Lung (tissue), 17 donors: ENCODE measurements at places on chromosomes 7 and 10.

- no peak for DNase-seq
Measured at GRCh38 chr10:19491166-19491565, 325.1 kb upstream of the PLXDC2 start.

DNA sequence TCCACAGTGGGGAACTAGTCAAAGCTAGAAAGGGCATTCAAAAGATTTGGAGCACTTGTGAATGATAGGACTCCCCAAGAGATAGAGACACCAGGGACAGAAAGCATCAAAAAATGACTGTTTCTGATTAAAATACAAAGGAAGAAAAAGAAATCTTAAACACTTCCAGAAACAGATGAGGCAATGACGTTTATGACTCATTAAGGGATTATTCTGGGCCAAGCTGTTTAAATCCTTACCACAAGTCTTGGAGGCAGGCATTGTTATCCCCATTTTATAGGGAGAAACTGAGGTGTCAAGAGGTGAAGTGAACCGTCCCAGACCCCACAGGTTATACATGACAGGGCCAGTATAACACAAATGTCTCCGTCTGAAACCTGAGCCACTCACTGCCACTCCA, 68.3 kb upstream of the AMPH start:
- DNase-seq = no peak

DNA sequence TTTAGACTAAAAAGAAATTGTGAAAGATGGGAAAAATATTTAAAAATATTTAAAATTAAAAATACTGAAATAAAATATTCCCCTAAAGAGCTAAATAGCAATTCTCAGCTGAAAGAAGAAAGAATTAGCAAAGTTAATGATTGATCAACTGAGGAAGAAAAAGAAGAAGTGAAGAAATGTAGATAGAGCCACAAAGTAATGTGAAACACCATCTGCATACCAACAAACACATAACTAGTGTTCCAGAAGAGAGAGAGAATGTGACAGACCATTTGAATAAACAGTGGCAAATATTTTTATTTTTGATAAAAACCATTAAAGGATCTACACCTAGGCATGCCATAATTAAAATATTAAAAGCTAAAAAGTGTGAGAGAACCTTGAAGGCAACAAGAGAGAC, 784.5 kb upstream of the ZWINT start:
- DNase-seq = no peak

DNA sequence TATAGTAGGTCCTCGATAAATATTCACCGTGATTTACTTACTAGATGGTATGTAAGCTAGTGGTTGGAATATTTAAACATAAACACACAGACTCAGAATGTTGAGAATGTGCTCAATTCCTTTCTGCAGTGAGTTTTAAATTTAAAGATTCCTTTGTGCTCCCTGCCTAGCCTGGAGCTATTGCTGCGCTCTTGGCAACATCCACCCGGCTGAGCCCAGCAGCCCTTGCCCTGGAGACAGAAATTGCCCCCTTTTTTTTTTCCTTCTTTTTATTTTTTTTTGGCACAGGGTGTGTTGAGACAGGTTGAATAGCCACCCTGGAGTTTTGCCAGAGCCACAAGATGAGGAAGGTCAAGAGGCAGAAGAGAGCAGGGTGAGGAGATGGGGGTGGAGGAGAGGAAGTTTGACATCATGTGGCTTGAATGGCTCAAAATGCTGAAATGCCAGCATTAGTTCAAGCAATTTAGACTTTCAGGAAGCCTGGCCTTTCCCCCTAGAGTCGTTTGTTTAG, 180.8 kb downstream of the PRKCQ start:
- DNase-seq = peak; percentile 46

DNA sequence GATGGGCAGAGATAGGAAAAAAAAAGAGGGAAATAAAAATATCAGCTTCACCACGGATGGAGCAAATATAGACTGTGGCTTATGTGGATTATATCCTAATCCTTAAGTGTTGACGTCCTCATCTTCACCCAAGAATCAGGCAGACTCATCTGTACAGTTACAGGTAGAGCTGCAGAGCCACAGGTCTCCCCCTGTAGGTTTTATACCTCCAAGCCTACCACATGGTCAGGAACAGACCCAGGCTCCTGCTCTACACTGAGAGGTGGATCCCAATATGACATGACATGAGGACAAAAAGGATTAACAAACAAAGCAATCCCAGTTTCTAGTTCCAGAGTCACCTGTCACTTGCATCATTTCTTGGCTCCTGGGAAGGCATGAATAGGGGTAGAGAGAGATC, 400.8 kb downstream of the SEMA3D start:
- no peak for DNase-seq

- no peak for DNase-seq
Measured at GRCh38 chr10:8986975-8987374, 932.5 kb downstream of the GATA3 start.

DNA sequence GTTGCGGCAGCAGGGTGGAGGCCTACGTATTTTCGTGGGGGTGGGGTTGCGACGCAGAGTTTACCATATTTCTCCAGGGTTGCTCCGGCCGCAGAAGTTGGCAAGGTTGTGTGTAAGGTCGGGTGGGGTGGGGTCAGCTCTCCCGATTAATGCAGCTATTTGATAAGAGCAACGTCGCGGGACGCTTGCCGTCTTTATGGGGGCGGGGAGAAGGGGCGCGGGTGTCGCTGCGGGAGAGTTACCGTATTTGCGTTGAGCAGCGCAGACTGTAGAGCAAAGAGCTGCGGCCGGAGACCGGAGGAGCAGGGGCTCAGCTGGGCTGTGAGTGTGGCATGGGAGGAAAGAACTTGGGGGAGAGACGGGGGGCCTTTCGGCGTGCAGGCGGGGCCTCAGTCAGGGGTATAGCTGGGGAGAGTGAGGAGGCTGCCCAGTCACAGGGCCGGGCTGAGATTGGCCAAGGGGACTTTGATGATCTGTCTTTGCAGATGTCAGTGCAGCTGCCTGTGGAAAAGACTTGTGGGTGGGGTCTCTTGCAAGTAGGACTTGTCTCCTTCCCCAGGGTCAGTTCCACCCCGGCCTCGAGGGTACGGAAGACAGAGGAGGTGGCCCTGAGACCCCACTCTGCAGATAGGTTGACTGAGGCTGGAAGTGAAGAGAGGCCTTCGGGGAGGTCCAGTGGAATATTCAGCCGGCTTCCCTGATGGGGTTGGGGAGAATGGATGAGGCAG, 26.6 kb downstream of the ZNF775 start:
- DNase-seq = peak; percentile 75

GRCh38 chr10:75432763-75433162, 1.3 kb downstream of the LRMDA start:
- DNase-seq = no peak

- DNase-seq = no peak
Measured at GRCh38 chr7:154532771-154533170, 470.2 kb downstream of the PAXIP1 start.

GRCh38 chr10:34343764-34344163, 471.3 kb downstream of the PARD3 start:
- DNase-seq = no peak

GRCh38 chr10:5502061-5502521, 2.7 kb upstream of the CALML5 start:
- DNase-seq = peak; percentile 35

- peak; percentile 69 for DNase-seq
Measured at GRCh38 chr10:99062591-99062990, 173.1 kb downstream of the HPSE2 start.

DNA sequence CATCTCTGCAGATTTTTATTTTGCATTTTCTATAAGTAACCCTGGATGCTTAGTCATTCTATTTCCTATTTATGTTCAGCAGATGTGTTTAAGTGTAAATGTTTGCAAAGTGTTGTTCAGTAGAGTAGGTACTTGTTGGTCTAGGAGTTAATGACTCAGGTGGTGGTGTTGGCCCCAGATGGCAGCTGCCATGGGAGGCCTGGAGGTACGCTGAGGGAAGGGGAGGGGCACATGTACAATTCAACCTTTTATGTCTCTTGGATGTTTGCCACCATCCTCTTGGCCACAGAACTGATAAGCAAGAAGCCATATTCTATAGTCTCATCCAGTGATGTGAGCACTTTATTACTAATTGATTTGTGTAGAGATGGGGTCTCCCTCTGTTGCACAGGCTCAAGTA, 68.1 kb upstream of the SLC39A12 start:
- no peak for DNase-seq

DNA sequence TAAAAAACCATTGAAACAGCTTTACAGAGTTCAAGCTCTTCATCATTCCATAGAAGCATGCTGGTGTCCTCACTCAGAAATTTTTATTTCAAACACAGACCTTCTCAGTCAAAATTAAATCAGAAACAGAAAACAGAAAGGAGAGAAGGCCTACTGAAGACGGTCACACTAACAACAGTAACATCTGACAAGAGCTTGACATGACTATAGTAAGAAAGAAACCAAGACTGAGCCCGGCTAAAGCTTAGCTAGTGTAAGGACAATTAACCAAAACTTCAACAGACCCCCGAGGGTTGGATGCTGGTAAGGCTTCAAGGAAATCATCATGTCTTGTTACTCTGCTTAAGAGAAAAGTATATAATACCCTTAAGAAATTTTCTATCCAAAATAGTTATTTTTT, 38.6 kb downstream of the MTPN start:
- no peak for DNase-seq

DNA sequence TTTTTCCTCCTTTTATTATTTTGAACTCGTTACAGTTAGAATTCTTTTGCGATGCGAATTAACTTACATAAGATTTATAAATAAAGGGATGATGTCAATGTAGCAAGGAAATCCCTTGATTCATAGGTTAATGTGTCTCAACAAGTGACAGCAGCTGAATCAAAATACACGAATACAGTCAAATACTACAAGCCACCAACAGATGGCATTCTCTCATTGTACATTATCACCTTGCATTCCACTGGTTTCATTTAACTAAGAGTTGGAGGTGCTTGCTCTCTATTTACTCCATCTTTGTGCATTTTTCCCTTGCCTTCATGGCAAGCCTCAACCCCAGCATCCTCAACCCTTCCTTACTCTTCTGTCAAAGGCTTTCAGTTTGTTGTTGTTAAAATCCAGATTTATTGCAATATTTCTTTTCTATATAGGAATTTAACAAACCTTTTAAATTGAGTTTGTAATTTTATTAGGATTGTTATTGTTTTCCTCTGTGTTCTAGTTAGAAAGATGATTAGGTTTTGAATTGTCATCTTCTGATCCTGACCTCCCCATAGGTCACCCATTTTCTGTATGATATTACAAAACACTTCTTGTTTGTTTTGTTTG, 78.3 kb downstream of the SLC25A40 start:
- peak; percentile 68 for DNase-seq

DNA sequence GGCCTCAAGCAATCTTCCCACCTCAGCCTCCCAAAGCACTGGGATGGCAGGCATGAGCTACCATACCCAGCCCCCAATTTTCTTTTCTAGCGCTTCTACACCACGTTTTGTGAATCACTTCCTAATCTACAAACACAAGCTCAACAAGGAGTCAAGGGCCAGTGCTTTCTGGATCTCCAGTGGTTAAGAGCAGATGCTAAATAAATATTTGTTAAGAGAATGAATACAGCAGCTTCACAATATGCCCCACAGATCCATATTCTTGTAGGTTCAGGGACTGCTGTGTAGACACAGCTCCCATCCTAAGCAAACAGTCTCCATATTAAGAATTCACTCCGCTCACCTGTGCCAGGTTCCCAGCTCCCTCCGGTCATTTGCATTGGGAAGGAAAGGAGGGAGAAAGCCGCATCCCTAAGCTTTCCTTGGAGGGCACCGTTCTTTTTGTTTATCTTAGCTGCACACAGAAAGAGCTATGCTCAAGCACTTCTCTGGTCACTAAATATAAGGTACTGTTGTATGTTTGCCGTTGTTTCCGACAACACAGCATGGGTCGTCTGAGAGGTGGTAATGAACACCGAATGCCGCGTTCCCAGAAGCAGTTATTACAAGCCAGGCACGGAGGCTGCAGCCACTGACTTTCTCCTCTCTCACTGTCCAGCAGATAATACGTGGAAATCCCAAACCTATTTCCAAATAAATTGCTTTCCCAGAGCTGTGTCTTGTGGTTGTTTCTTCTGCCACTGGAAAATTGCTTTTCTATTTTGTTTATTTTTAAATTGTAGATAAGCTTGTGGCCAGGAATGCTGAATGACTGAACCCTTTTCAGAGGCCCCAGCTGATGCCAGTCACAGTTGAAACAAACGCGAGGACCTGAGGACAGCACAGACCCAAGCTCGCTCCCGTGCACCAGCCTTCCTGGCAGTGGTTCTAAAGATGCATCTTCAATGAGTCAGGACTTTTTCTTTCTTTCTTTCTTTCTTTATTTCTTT, 217.1 kb downstream of the PRPF18 start:
- DNase-seq = peak; percentile 60

DNA sequence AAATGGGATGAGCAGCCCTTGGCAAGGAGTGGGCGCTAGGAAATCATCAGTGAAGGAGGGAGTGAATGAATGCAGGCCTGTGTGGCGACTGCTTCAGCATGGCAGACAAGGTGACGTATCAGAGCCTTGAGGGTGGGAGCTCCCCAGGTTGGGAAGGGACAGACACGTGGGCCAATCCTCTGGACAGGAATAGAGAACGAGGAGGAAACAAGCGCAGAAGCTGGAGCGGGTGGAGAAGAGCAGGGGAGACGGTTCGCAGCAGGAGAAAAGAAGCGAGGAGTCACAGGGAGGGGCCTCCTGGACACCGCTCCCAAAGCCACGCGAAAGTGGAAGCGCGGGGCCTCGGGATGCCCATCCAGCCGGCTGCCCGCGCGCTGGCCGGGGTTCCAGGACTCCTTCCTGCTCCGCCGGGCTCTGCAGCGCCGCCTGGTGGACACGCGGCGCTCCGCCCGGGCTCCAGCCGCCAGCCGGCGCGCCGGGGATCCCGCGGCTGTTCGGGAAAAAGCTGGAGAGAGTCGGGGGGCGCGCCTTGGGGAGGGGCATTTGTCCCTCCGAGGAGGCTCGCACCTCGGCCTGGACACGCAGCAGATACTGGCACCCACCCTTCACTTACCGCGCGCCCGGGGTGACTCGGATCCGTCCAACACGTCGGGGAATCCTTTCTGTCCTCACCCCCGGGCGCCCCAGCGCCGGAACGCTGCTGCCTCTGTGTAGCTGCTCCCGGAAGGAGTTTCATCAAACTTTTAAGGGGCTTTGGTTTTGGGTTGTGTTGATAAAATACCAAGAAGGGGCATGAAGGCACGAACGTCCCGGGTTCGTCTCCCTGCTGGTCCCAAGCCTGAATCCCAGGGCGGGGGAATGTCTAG, 6.3 kb downstream of the ZNF503 start:
- peak; percentile 85 for DNase-seq

GRCh38 chr7:110790992-110791391, 299.9 kb upstream of the LRRN3 start:
- DNase-seq = no peak

- DNase-seq = no peak
Measured at GRCh38 chr10:114824391-114824790, 2.8 kb downstream of the FHIP2A start.

- DNase-seq = no peak
Measured at GRCh38 chr10:95278061-95278988, 12.5 kb downstream of the PDLIM1 start.

GRCh38 chr7:33038639-33039038, 23.9 kb downstream of the NT5C3A start:
- no peak for DNase-seq

- DNase-seq = no peak
Measured at GRCh38 chr10:42523098-42523497, 115.3 kb downstream of the ZNF33B start.
